Fibroblast of skin of right biceps (primary cell): ENCODE measurements at places on chromosomes 16 and 17.

- DNase-seq, result no peak
Observed at GRCh38 chr17:66340720-66341119, 38.3 kb downstream of the PRKCA start.

DNA sequence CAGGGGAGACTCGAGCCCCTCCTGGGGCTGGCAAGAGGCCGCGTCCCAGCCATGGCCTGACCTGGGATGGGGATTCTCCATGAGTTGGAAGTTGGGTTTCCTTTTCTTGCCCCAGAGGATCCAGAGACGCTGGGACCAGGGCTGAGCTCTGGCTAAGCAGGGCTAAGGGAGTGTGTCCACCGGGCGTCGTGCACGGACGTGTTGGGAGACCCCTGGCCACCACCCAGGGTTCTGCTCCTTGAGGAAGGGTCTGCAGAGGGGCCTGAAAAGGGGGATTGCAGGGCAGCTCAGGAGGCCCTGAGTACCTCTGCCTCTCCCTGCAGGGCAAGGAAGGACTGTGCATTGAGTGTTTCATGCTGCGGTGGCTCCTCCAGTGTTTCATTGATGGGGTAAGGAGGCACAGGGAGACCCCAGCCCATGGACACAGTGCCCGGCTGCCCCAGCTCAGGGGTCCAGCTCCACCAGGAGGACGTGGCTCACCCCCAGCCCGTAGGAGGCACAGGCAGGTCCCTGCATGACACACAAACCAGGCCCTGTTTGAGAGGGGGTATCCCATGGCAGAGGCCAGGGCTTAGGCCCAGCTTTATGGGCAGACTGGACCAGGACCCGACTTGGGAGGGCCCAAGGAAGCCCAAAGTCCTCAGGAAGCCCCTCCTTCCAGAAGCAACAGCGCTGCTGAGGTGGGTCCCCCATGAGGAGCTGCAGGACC lies 47.5 kb downstream of the USP22 start:
- DNase-seq, result no peak

GRCh38 chr16:69827524-69827923 lies 65.4 kb downstream of the WWP2 start:
- no peak for DNase-seq

GRCh38 chr17:66704858-66705520 lies 129.9 kb upstream of the CACNG5 start:
- DNase-seq, result no peak

DNA sequence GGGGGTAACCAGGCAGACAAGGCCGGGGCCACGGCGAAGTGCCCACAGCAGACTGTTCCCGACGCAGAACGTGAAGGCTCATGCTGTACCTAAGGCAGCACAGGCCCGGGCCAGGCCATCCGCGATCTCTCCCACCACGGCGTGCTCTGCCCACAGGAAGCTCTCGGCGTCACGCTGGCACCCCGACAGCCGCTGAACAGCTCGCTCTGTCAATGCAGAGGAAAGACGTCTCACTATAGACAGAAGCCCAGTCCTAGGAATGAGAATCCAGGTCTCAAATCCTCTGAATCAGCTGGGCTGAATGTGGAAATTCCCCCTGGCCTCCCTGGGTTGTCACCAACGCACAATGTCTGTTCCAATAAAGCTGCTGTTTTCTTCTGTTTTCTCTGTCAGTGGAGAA lies 21.4 kb downstream of the SERPINF1 start:
- peak; percentile 8 for DNase-seq

- DNase-seq, result peak; percentile 73
Observed at GRCh38 chr17:77254951-77255825, 114.4 kb downstream of the SEC14L1 start.

DNA sequence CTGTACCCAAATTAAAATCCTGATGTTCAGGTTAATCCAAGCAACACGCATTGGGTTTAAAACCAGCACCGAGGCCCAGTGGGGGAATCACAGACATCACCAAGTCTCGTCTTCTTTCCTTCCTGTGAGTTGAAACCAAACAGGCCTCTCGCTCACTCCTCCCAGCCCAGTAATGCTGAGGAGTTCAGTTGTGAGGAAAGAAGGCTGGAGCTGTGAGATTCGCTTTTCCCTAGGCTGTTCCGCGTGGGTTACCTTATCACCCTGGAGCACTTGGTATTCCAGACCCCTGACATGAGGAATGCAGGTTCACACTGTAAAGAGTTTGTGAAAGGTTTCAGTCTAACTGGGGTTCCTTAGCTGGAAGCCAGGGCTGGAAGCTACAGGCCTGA lies 20.8 kb downstream of the CIBAR2 start:
- no peak for DNase-seq

GRCh38 chr16:16140537-16140936 lies 82.8 kb downstream of the ABCC6 start:
- no peak for DNase-seq

- DNase-seq, result no peak
Observed at GRCh38 chr16:68768175-68768574, 31.1 kb downstream of the CDH1 start.

DNA sequence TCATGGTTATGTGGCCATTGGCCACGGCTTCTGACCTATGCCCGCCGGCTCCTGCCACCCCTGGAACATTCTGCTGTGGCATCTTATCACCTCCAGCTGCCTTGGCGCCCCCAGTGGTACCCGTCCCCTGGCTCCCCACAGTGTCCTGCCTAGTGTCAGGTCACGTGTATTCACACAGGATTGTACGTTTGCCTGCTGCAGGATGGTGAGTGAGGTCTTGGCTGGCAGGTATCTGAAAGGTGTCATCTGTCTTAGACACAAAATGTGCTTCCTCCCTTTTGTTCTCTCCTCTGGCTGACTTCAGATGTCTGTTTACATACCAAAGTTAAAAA lies 24.9 kb downstream of the DBNDD1 start:
- DNase-seq, result no peak

DNA sequence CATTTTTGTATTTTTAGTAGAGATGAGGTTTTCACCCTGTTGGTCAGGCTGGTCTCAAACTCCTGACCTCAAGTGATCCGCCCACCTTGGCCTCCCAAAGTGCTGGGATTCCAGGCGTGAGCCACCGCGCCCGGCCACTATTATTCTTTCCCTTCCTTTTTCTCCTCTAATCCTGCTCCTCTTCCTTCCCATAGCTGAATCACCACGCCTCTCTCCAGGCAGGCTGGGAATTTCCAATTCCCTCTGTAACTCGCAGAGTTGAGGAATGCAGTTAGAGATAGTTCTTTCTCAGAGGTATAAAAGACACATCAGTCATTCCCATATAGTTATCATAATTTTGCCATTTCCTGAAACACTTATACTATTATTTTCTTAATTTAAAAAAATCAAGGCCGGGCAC lies 11.2 kb downstream of the METTL16 start:
- no peak for DNase-seq

DNA sequence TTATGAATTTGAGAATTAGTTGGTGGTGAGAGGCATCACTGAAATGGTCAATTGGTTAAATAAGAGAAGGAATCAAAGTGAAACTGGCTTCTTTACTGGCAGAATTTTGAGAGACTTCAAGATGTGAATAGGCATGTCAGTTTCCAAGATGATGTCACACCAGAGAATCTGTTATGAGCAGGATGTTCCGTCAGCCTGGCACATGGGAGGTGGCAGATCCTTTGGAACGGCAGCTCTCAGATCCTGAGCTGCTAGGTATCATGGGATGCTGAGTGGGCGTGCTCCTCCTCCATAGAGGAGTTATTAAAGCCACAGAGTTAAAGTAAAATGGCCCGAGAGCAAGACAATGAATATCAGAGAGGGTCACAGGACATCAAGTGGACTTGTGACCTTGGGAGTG lies 444.3 kb upstream of the HSBP1 start:
- DNase-seq, result no peak

DNA sequence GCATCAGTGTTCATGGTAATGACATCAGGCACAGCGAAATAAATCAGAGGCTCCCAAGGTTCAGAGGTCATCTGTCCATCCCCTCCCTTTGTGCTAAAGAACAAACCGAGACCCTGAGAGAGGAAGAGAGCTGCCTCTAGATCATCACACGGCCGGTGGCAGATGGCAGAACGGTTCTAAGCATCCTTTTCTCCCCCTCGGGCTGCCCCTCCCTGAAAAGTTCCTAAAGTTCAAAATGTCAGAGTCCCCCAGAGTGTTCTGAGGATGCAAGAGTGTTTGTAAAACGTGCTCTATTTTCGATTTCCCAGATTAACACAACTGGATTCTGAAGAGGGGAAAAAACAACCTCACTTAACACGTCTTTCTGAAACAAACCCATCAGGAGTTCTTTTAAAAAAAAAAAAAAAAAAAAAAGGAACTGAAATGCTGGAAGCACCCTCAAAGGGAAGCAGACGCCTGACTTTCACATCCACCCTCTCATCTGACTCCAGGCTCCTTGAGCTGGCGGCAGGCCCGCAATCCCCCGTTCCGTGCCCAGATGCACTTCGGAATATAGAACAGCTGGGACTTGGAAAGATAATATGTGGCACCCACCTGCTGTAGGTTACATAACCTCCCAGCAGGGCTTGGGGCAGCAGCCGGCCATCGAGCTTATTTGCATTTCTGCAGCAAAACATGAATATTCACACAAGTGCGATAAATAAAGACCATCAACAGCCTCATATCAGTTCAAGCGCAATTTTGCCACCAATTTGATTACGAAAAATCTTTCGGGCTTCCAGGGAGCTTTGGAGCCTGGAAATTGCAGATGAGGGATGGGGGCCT lies 115.5 kb upstream of the SMURF2 start:
- no peak for DNase-seq

GRCh38 chr17:48541577-48542113 lies 3.3 kb downstream of the HOXB2 start:
- DNase-seq, result peak; percentile 81

- no peak for DNase-seq
Observed at GRCh38 chr16:65950211-65950610, 416.3 kb upstream of the CDH5 start.

GRCh38 chr16:56068816-56069215 lies 122.5 kb upstream of the GNAO1 start:
- no peak for DNase-seq

DNA sequence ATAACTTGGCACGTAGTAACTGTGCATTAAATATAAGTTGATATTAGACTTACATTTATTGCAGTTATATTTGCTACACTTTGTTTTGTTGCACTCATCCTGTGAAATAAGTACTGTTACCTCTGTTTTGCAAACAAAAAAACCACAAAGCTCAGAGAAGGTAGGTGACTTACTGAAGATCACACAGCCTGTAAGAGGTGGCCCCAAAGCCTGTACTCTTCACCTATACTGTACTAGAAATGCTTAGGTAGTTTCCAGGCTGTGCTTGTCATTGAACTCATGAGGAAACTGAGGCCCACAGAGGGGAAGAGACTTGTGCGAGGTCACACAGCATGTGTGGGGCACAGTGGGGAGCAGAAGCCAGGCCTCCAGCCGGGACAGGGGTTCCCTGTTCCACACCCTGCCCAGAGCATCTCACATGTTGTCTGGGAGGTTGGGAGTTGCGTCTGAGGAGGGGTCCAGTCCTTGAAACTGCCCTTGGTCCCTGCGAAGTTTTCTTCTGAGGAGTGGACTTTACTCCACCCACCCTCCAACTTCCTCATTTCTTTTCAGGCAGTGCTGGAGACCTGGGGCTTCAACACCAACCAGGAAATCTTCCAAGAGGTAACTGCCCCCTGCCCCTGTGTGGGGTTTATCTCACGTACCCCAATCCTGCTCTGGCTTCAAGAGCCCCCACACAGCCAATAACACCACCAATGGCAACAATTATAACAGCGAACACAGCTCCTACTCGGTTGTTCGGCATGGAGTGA lies 13.0 kb downstream of the CETP start:
- no peak for DNase-seq

DNA sequence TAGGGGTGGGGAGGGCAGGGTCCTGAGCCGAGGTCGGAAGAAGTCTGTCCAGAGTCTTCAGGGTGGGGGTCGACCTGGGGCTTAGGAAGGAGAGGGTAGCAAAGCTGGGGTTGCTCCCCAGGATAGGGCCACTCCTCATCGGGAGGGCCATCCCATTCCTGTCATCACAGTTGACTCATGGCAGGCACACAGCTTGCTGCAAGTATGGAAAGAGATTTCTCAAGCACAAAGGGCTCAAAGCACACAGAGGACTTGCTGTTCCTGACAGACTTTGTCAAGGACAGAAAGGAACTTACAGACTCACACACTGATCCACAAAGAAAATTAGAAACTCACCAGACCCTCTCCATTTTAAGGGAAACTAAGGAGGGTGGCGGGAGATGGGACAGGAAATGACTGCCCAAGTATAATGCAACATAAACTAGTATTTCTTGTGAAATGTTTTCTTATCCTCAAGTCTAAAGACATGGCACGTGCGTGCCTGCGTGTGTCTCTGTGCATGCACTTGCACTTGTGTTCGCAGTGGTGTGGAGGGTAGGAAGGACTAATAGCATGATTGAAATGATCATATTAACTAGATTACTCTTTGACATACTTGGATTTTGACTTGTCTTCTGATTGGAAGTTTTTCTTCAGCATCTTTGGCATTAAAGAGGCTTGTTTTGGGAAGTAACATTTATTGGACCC lies 2.4 kb downstream of the AOC2 start:
- DNase-seq, result peak; percentile 22

GRCh38 chr16:27678955-27679354 lies 129.0 kb downstream of the KATNIP start:
- DNase-seq, result peak; percentile 12

DNA sequence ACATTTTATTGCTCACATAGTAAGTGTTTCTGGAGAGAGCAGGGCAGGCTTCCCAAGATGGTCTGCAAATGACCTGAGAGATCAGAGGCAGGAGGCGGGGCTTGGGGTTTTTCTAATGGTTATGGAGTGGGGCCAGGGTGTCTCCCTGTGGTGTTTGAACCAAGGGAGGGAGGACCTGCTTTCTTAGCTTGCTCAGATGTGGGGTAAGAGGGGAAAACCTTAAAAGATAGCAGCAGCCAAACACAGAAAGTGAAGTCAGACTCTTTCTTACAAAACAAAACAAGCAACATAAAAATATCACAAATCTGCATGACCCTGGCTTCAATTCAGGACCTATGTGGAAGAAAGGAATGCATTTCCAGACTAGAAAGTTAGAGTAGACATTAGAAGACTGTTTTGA lies 22.9 kb upstream of the DNAJA2 start:
- DNase-seq, result no peak

DNA sequence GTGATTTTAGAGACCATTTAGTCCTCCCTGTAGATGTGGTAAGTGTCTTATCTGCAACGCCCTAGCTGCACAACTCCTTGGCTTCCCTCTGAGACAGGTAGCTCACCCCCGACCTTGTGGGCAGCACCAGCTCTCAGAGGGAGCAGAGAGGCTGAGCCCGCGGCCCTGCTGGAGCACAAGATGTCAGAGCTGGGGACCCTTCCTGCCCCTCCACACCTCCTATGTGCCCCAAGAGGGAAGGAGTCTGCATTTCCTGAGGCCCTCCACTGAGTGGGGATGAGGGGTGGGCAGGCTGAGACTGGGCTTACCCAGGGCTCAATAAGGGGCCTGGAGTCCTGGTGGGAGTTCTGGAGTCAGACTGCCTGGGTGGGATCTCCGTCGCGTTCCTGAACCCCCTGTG lies 12.2 kb upstream of the ADGRG1 start:
- no peak for DNase-seq
